ENCODE measurements at places on chromosomes 12 and 14. TPM values are rescaled to one million over a fixed set of nuclear protein-coding genes. Genes with fewer than 3 reads are reported as not detected.
A peak's percentile ranks its signal among the peaks of the same experiment; 100 is the strongest.

DNA sequence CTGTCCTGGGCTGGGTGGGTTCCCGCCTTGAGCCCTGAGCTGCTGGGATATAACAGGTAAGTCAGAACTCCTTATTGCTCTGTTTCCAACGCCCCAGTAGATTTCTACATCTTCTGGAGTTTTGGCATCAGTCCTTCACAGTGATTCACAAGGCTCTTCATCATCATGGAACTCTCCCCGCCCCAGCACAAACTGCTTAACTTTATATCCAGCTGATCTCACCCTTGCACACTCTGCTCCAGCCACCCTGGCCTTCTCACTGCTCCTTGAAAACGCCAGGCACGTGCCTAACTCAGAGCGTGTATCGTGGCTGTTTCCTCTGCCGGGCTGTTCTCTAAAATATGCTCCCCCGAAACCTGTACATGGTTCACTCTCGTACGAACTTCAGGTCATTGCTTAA is 264.9 kb downstream of the NOVA1 start:
- DNase-seq = no peak

DNA sequence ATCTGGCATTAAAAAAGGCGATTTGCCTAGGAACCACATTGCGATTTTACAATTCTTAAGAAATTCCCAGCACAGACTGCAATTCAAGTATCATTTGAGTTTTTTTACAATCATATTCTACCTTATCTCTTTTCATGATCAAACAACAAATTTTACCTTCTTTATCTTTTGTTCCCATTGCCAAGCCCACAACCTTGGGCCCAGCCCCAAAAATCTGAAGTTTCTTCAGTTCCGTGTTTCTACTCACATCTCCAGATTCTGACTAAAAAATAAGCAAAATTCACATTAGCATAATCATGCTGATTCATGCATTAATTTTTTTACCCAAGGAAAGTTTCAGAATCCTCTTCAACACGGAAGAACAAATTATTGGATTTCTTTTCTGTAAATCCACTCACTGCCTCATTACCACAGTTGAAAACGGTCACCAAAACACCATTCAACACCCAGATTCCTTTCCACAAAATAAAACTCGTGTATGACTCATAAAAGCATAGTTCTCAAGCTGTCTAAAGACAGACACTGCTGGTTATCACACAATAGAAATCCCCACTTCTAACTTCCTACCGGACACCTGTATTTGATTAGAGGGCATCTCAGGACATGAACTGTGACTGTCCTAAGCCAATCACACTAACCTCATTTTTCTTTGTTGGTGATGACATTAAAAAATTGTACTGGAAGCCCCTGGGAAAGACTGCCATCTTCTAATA is 32.7 kb downstream of the KDM5A start:
- no peak for DNase-seq

DNA sequence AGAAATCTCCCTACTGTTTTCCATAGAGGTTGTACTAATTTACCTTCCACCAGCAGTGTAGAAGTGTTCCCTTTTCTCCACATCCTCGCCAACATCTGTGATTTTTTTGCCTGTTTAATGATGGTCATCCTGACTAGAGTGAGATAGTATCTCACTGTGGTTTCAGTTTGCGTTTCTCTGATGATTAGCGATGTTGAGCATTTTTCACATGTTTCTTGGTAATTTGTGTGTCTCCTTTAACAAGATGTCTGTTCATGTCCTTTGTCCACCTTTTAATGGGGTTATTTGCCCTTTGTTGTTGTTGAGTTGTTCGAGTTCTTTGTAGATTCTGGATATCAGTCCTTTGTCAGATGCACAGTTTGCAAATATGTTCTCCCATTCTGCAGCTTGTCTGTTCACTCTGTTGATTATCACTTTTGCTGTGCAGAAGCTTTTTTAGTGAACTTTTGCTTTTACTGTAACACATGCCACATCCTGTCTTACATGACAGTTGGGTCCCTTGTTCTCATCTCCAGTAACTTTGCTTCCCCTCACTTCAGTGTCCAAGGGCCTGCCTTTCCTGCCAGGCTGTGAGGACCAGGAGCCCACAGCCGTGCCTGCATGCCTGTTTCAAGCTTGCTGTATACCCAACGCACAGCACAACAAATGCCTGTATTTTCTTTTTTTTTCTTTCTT is 64.9 kb downstream of the SPRING1 start:
- DNase-seq = no peak

The LPAR5 gene
- under 0.01 TPM for total RNA-seq

GRCh38 chr14:77543240-77543551 is 44.6 kb upstream of the ISM2 start:
- DNase-seq = no peak

DNA sequence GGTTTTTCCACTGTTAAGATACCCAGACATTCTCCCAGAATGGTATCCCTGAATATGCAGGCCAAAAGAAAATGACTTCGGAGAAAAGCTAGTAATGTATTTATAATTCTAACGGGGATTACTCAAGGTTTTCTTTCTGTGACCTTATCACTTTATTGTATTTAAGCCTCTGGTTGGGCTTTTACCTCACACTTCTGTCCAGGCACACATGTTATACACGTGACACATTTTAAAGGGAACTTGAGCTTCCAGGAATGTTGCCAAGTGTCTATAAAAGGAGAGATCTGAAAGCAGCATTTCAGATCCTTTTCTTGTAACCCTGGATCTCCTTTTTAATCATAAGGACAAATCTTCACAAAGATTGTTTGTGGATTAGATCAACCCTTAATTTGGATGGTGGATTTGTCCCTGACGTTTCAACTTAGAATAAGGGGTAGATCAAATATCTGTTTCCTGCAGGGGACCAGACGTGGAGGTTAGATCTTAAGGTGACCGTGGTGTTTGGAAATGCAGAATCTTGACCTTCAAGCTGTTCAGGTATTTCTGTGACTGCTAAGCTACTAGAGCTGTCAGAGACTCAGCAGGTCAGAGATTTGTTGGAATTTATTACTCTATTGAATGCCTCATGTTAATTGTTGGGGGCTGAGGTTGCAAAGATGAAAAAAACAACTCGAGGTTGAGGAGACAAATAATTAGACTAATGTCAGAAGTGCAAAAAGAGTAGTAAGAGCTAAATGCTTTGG is 1.5 kb downstream of the CIPC start:
- DNase-seq = no peak

GRCh38 chr12:106133136-106134087 is 5.3 kb downstream of the NUAK1 start:
- no peak for DNase-seq

DNA sequence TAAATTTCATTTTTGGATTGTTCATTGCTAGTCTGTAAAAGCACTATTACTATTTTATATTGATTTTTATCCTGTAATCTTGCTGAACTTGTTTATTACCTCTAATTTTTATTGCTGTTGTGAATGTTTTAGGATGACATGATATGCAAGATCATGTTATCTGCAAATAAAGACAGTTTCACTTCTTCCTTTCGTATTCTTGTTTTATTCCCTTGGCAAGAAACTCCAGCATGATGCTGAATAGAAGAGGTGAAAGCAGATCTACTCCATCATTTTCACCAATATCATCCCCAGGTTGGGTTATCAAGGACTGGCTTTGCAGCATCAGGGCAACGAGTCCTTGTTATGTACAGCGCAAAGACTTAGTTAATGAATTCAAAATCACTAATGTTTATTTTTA is 2.7 kb upstream of the CLECL1 start:
- DNase-seq = no peak

The KCNC2 gene
- total RNA-seq = not detected

DNA sequence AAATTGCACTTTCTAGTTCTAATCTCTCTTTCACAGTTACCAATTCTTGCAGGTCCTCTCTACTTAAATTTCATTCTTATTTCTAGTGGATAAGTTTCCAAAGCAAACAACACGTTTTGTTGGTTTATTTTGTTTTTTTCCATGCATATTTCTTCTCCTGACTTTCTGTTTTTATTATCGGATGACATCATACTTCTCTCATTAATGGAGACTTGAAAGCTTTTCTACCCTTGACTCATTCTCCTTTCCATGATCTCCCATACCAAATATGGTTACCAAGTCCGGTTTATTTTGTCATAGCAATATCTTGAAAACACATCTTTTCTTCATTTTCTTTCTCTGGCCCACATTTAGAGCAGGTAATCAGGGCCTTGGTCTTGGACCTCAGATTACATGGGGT is 796.5 kb downstream of the GALC start:
- DNase-seq = no peak

The LRRIQ1 gene
- not detected for total RNA-seq

The LRRC43 gene
- 2.9 TPM for total RNA-seq

The POTEG gene
- total RNA-seq = 0.36 TPM

- DNase-seq = no peak
Observed at GRCh38 chr14:92544051-92544720, 30.6 kb downstream of the RIN3 start.

DNA sequence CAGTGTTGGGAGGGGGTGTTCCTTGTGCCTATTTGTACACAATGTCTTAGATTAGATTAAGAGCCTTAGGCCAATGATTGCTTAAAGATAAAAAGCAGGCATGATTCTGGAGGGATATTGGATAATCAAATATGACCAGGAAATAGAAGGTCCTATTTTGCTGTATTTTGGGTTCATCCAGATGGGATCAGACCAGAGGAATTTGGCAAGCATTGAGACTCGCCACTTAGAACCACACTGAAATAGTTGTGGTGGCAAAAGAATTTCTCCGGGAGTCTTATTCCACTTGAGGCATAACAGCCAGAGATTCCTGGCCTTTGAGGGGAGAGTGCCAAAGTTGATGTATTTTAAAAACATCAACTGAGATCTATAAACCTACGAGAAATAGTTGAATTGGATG is 327.2 kb downstream of the RAD51B start:
- DNase-seq = peak; percentile 71

DNA sequence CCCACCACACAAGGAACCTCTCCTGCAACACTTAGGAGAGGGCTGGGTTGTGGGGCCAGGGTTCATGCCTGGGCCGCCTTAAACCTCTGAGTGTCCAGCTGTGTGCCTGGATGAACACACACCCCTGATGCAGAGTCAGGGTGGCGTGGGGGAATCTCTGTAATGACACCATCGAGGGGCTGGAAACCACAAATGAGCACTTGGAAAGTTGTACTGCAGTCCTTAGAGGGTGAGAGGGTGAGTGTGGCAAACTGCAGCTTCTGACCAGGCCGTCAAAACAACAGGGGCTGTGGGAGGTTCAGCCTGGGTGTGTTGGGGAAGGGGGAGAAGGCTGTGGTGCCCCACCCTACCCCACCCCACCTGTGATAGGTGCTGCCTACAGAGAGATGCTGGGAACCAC is 12.4 kb upstream of the KRT5 start:
- no peak for DNase-seq

GRCh38 chr14:32648434-32648833 is 290.2 kb upstream of the NPAS3 start:
- DNase-seq = peak; percentile 5

GRCh38 chr12:49028666-49029275 is 10.2 kb upstream of the PRKAG1 start:
- peak; percentile 48 for DNase-seq

The CYP46A1 gene
- 0.59 TPM for total RNA-seq

- no peak for DNase-seq
Observed at GRCh38 chr12:53804429-53804828, 52.6 kb upstream of the CISTR start.

The CTSG gene
- total RNA-seq = not detected

DNA sequence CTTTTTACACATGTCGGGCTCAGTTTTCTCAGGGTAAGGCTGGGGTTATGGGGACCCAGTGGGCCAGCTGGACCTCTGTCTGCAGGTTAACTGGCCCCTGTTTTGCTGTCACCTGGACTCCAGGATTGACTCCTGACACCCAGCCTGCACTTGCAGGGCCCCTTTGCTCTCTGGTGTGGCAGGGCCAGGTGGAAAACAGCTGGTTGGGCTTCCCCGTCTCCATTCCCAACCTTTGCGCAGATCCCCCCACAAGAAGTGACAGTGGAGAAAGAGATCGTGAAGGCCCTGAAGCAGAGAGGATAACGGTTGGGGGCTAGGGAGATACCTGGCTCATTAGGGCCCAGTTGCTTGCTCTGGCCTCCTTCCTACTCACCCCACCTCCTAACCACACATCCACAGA is 1.5 kb upstream of the PPP1R1A start:
- DNase-seq = no peak

GRCh38 chr12:57491393-57492280 is 3.8 kb downstream of the MARS1 start:
- DNase-seq = no peak

- peak; percentile 98 for DNase-seq
Observed at GRCh38 chr14:104977681-104978653, at the start of gene AHNAK2. Gene AHNAK2, minus strand, starts transcription at chr14:104978374. Its CDS starts 137 bp downstream, at chr14:104978237.

DNA sequence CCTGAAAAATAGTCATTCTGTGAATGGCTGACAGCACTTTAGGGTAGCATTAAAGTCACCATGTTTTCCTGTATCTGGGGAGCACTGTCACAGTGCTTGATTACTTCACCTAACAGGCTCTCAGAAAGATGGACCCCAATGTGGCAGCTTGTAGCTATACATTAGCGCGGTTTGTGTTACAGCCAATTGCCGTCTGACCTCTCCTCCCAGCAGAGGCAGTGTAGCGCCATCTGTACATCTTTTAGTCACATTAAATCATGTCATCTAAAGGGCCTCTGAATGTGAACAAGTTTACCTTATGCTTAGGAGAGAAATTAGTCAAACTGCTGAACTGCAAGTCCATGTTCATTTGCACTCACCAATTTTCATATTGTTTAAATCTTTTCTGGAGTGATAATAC is 113.7 kb downstream of the LMO3 start:
- DNase-seq = no peak

DNA sequence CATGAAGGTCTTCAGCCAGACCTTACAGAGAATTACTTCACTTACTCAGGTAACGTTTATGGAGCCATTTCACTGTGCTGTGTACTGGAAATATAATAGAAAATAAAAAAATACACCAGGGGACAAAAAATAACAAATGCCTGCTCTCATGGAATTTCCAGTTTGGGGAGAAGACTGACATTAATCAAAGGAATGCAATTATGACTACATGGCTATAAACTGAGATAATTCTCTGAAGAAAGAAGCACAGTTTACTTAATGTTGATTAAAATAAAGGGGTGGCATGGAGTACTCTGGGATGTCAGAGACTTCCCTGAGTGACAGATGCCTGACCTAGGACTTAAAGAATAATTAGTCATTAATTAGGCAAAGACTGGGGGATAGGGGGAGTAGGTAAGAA is 59.0 kb downstream of the DENND5B start:
- DNase-seq = no peak

- peak; percentile 99 for DNase-seq
Observed at GRCh38 chr12:54017878-54018467, 9.2 kb downstream of the HOXC8 start.

GRCh38 chr12:125132698-125133400 is 67.6 kb downstream of the AACS start:
- DNase-seq = no peak

- DNase-seq = peak; percentile 44
Observed at GRCh38 chr14:104898870-104899510, 25.7 kb upstream of the PLD4 start.

GRCh38 chr14:31960039-31960438 is 117.1 kb upstream of the ARHGAP5 start:
- no peak for DNase-seq
